DMS79 treated with DMSO at 0.1 percent for 48 hours (cell line): ENCODE measurements at places on chromosomes 3 and 15.
A peak's percentile ranks its signal among the peaks of the same experiment; 100 is the strongest.

- no peak for DNase-seq
Observed at GRCh38 chr3:162643245-162643644, 1146.6 kb downstream of the OTOL1 start.

- DNase-seq = no peak
Observed at GRCh38 chr15:56960116-56960515, 41.7 kb downstream of the TCF12 start.

GRCh38 chr15:73153024-73153423 lies 100.8 kb downstream of the NEO1 start:
- DNase-seq = no peak

GRCh38 chr15:65089206-65089824 lies 12.8 kb downstream of the KBTBD13 start:
- DNase-seq = no peak

- DNase-seq = no peak
Observed at GRCh38 chr15:41060505-41060904, 55.6 kb downstream of the INO80 start.

- DNase-seq = no peak
Observed at GRCh38 chr3:194446172-194446571, 40.6 kb downstream of the ATP13A3 start.

- no peak for DNase-seq
Observed at GRCh38 chr15:68012911-68013310, 41.2 kb upstream of the PIAS1 start.

DNA sequence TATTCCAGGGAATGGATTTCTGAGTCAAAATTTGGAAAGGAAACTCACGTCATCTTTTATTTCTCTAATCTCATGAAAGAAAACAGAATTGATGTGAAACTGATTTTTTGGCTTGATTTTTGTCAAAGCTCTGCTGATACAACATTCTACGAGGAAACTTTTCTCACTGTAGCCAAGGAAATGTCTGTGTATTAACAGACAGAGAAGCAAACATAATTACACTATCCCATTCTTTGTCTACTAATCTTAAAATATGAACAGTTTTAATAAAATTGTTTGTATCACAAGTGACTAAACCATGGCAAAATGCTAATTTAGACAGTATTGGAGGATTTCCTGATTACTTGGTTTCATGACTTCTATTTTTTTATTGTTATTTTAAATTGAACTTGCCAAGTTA lies 1437.0 kb downstream of the OTOL1 start:
- no peak for DNase-seq

GRCh38 chr15:98164571-98164970 lies 204.1 kb downstream of the ARRDC4 start:
- DNase-seq = no peak

GRCh38 chr3:194871143-194871863 lies 185.6 kb downstream of the FAM43A start:
- peak; percentile 61 for DNase-seq

- no peak for DNase-seq
Observed at GRCh38 chr3:22265403-22265802, 514.4 kb upstream of the ZNF385D start.

- no peak for DNase-seq
Observed at GRCh38 chr3:16633948-16634347, 28.7 kb upstream of the DAZL start.

DNA sequence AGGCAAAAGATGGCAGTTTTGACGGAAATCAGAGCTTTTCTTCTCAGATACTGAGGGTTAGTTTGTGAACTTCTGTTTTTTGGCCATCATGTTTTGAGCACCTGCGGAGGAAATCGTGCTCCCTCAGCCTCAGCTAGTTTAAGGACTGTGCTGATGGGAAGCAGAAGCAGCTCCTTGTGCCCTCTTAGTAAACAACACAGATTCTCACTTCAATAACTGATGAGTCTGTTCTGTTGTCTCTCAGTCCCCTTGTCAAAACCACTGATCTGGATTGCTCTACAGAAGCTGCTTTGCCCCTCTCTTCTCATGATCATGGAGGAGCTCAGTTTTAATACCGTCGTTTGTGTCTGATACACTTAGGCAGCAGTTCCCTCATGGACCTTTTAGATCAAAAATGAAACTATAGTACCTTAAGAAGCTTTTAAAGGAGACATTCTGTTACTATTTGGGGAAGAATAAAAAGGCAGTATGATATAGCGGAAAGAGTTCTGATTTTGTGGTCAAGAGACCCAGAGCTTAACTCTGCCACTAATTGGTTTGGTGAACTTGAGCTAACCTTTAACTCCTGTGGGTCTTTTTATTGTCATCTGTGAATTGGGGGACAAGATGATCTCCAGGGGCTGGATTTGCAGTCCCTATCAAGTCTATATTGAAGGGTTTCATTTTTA lies 152.6 kb downstream of the BBX start:
- DNase-seq = no peak

DNA sequence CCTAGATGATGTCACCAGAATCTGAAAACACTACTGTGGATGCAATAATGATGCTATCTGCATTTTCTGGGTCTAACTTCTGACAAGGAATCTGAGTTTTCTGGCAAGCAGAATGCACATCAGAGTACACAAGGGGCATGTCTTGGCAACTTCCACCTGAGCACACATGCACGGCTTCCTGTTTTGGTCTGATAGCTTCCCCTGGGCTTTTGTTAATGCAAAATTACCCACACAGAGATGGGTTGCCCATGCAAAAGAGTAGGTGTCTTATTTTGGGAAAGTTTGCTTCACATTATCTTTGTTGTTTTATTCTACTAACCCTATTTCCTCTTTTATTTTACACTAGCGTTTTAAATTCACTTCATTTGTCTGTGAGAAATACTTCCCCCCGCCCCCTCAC lies 74.2 kb upstream of the SATB1 start:
- DNase-seq = no peak

DNA sequence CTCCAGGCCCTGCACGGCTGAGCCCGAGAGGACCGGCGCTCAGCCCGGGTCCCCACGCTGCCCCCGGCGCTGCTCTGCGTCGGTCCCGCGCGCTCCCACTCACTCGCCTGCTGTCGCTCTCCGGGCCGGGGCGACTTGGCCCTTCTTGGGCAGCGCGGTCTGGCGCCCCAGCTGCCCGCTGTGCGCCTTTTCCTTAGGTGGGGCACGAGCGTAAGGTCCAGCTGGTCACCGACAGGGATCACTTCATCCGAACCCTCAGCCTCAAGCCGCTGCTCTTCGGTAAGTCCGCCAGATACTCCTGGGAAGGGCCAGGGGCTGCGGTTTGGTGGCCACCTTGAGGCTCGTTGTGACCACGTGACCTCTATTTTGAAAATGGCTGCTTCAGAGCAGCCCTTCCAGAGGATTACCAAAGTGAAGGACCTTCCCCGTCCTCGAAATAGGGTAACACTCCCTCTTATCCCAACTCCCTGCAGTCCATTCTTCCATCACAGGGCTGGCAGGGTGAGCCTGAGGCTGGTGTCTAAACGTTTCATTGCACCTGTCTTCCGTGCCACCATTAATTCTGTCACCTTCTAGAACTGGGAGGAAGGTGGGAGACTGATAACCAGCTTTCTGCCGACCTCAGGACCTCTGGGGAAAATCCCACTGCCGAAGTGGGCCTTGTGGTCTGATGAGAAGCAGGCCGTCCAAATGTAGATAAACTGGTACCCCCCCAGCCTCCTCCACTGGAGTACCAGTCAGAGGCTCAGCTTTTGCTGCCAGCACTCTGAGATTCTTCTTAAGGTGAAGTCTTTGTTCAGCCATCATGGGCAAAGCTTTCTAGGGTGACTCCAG lies 812 bp downstream of the P4HTM start:
- peak; percentile 33 for DNase-seq

DNA sequence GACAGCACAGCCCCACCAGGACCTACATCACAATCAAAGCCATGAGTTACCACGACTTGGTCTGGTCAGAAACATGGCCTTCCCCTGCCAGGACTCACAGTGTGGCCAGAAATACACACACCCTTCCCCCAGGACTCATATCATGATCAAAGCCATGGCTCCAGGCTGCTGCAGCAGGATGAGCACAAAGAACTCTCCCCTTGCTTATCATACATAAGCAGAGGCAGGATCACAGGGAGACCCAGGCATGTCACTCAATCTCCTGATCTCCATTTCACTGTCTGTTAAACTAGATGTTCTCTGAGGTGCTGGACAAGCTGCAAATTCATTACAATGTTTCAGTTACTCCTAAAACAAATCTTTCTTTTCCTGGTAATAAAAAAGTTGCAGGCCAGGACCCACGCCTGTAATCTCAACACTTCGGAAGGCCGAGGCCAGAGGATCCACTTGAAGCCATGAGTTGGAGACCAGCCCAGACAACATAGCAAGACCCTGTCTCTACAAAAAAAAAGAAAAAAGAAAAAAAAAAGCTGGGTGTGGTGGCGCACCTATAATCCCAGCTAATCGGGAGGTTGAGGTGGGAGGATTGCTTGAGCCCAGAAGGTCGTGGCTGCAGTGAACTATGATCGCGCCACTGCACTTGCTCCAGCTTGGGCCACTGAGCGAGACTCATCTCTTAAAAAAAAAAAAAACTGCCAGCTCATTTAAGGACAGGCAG lies 1.2 kb downstream of the PFKFB4 start:
- no peak for DNase-seq

DNA sequence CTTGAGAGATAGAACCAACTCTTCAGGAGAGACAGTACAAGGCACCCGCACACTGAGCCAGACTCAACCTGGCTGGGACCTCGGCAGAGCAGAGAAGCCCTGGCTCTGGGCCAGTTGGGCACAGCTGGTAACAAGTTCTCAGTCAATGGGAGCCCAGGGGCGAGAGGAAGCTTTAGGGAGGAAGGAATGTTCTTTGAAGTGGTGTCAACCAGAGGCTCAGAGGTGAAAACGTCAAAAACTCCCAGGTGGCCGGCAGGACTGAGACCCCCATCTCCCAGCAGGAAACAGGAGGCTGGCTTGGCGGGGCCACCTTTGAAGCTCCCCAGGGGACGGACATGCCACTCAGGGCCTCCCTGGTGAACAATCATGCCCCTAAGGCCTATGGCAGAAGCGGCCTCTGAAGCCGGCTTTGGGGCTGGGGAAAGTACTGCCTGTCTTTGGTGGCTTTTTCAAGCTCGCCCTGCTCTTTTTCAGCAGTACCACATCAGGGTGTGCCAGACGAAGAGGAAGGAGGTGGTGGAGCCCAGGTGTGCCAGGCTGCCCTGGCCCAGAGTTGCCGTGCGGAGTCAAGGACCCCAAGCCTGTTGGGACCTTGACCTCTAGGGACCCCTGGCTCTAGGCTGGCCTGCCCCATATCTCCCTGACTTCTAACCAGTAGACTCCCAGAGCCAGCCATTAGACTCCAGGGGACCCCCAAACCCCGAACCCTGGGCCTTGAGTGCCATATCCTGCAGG lies 16.7 kb upstream of the TBC1D21 start:
- DNase-seq = peak; percentile 58

GRCh38 chr3:69433121-69433968 lies 47.5 kb upstream of the FRMD4B start:
- DNase-seq = no peak

DNA sequence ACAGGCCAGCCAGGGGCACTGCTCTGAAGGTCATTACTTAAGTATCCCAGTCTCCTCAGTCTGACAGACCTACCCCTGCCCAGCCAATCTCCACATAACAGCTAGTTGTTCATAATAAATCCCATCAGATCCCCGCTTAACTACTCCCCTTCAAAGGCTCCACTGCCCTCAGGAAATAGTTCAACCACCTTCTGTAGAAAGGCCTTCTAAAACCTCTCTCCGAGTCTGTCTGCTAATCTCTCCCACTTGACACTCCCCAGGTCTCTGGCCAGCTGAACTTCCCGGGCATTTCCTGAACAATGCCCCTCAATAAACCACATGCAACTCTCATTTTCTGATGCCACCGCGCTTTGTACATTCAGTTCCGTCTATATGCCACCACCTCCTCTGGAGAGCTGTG lies 6.0 kb downstream of the PRC1 start:
- DNase-seq = peak; percentile 3

DNA sequence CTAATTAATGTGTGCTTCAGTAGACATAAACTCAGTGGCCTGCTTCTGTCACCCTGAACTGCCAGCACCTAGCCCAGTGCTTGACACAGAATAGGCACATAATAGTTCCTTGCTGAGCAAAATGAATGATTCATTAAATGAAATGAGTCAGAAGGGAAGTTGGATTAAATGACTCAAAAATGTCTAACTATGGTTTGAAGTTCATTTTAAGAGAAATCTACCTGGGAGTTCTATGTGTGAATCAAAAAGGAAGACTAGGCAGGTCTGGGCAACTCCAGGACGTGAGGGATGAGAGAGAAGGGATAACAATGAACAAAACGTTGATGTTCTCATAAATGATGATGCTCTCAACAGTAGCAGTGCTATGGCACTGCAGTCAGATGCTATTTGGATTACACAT lies 175.0 kb downstream of the CFAP20DC start:
- no peak for DNase-seq

DNA sequence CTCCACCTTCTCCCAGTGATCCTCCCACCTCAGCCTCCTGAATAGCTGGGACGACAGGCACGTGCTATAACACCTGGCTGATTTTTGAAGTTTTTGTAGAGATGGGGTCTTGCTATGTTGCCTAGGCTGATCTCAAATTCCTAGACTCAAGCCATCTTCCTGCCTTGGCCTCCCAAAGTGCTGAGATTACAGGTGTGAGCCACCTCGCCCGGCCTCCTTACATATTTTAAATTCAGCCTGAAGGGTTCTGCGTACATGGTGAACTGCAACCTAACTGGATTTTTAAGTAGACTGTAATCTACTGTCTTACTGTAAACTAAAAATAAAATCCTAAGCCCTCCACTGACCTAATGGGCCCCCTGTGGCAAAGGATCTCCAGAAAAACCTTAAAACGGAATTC lies 34.1 kb downstream of the MASP1 start:
- no peak for DNase-seq

- DNase-seq = no peak
Observed at GRCh38 chr3:127779747-127780146, 42.6 kb downstream of the MGLL start.

DNA sequence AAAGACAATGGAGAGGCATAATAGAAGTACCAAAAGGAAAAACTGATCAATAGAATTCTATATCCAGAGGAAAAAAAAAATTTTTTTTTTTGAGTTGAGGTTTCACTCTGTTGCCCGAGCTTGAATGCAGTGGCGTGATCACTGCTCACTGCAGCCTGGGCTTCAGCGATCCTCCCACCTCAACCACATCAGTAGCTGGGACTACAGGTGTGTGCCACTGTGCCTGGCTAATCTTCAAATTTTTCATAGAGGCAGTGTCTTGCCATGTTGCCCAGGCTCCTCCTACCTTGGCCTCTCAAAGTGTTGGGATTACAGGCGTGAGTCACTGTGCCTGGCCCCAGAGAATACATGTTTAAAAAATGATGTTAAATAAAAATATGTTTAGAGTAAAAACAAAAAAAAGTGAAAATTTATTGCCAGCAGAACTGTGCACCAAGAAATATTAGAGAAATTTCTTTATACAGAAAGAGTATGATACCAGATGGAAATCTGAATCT lies 154.3 kb upstream of the ZBTB20 start:
- no peak for DNase-seq

GRCh38 chr3:56799251-56799882 lies 2.4 kb downstream of the ARHGEF3 start:
- peak; percentile 41 for DNase-seq

GRCh38 chr3:28595372-28595771 lies 246.7 kb upstream of the AZI2 start:
- no peak for DNase-seq
